ENCODE measurements at places on chromosomes 11 and 22. TPM values are rescaled to one million over a fixed set of nuclear protein-coding genes. Genes with fewer than 3 reads are reported as not detected.

The TYMP gene
- 22.1 TPM for total RNA-seq

The RTN4RL2 gene
- total RNA-seq, result 0.66 TPM

The MEI1 gene
- total RNA-seq, result not detected

The SLC37A2 gene
- total RNA-seq, result 7.4 TPM

The MYO7A gene
- 11.4 TPM for total RNA-seq

The BACE1 gene
- 15.7 TPM for total RNA-seq

The PHOX2A gene
- not detected for total RNA-seq

The RASGRP2 gene
- total RNA-seq, result 26.7 TPM

The MYO18B gene
- not detected for total RNA-seq

The IL10RA gene
- 13.0 TPM for total RNA-seq

The CHRM4 gene
- total RNA-seq, result 0.55 TPM

The FAT3 gene
- 1.3 TPM for total RNA-seq

The FOLR2 gene
- 14.7 TPM for total RNA-seq

The APOBEC3H gene
- not detected for total RNA-seq

The SEPTIN5 gene
- 5.7 TPM for total RNA-seq

The UCP3 gene
- 1.3 TPM for total RNA-seq

The SEPTIN3 gene
- 1.2 TPM for total RNA-seq

The ANO5 gene
- 14.7 TPM for total RNA-seq

The DDIAS gene
- 0.71 TPM for total RNA-seq

The RAB39A gene
- total RNA-seq, result 1.1 TPM

The DNAJB13 gene
- total RNA-seq, result not detected

The HEPN1 gene
- not detected for total RNA-seq

The GLYAT gene
- not detected for total RNA-seq

The TRPM5 gene
- total RNA-seq, result not detected

The GGTLC3 gene
- not detected for total RNA-seq

The ELP4 gene
- total RNA-seq, result 25.0 TPM

The ZNRF3 gene
- 10.0 TPM for total RNA-seq

The RTN4R gene
- total RNA-seq, result not detected

The SYCE3 gene
- not detected for total RNA-seq

The SSTR3 gene
- not detected for total RNA-seq

The APLNR gene
- total RNA-seq, result 0.54 TPM

The OR51B2 gene
- total RNA-seq, result 1.1 TPM

The ELMOD1 gene
- total RNA-seq, result 1.4 TPM

The VPREB1 gene
- total RNA-seq, result not detected

The TCN1 gene
- total RNA-seq, result not detected

The NUP50 gene
- 28.5 TPM for total RNA-seq

The MOB2 gene
- total RNA-seq, result 71.3 TPM

The HBB gene
- 7.7 TPM for total RNA-seq

The SGSM1 gene
- 2.3 TPM for total RNA-seq

The TRMU gene
- 20.7 TPM for total RNA-seq

The GRIA4 gene
- total RNA-seq, result 6.1 TPM

The UBE2L6 gene
- 26.5 TPM for total RNA-seq

The MCM5 gene
- total RNA-seq, result 11.8 TPM

The HTR3B gene
- not detected for total RNA-seq

The GNAZ gene
- total RNA-seq, result 27.6 TPM

The PATE2 gene
- 0.68 TPM for total RNA-seq

The USH1C gene
- total RNA-seq, result 1.2 TPM

The IFTAP gene
- 38.5 TPM for total RNA-seq

The ANO1 gene
- total RNA-seq, result 21.1 TPM

The FUT4 gene
- 6.4 TPM for total RNA-seq

The IGLL1 gene
- not detected for total RNA-seq

The ZNF280B gene
- total RNA-seq, result 0.36 TPM

The SPINDOC gene
- total RNA-seq, result 14.6 TPM

The TMA7B gene
- total RNA-seq, result not detected

Measured in sigmoid colon (tissue), 7 donors.